ENCODE measurements at places on chromosomes 5 and 9.

GRCh38 chr5:78677777-78678668 is 29.5 kb upstream of the LHFPL2 start:
- no peaks in the 10 kb centered on the region for H3K4me1 ChIP-seq
- no peak overlapping the region for H3K27ac ChIP-seq
- no peaks in the 10 kb centered on the region for H3K27me3 ChIP-seq
- H3K4me3 ChIP-seq, result no peak overlapping the region
- no peak for DNase-seq

- H3K4me1 ChIP-seq, result peaks cover 5% of the 10 kb centered on the region
- H3K36me3 ChIP-seq, result no peaks in the 10 kb centered on the region
- no peak overlapping the region for H3K27ac ChIP-seq
- H3K27me3 ChIP-seq, result no peaks in the 10 kb centered on the region
- no peak for DNase-seq
Measured at GRCh38 chr5:56607551-56607950, 207.8 kb upstream of the MAP3K1 start.

DNA sequence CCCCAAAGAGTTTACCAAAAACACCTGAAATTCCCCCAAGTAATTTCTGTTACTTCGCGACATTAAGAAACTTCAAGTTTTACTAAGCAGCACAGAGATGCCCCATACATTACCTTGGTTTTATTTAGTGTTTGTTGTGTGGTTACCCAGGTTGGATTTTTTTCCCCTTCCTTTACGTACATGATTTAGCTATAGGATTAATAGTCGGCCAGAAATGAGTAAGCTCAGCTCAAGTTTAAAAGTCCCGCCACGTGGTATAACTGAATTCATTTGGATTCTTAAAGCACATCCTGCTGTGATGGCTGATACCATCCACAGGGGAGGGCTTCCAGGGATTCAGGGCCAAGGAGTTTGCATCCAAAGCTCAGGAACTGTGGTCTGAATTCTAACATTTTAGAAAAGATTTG is 75.9 kb downstream of the DAP start:
- H3K4me1 ChIP-seq, result no peaks in the 10 kb centered on the region
- DNase-seq, result no peak
- no peaks in the 10 kb centered on the region for H3K36me3 ChIP-seq
- H3K4me3 ChIP-seq, result no peak overlapping the region

GRCh38 chr5:77851176-77852067 is 75.3 kb upstream of the TBCA start:
- H3K36me3 ChIP-seq, result no peaks in the 10 kb centered on the region
- no peak for DNase-seq
- H3K4me3 ChIP-seq, result peak overlapping the region; percentile 49

DNA sequence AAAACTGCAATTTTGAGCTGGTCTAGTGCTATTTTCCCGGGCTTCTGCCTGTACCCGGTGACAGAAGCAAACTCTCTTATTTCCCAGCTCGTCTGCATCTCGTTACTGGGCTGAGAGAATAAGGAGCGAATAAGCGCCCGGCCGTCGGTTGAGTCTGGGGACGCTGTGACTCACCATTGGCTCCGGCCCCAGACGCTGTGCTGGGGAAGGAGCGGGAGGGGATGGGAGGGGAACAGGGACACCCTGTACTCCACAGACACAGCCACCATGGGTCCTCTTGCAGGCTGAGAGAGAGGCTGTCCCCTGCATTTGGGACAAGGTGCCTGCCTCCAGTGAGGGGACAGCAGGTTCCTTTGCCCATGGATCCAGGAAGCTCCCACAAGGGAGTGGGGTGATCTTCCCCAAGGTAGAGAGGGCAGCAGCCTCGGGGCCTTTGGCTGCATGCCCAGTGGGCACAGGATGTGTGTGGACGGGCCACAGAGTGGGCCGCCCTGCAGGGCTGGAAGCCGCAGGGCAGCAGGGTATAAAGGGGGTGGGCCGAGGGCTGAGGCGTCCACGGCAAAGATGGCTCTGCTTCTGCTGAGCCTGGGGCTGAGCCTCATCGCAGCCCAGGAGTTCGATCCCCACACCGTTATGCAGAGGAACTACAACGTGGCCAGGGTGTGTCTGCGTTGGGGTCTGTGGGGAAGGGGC is at the start of gene LCN9:
TSS of gene LCN9 (plus strand) at position 552 of the 693 bp plus-strand sequence. CDS start at position 565, 13 bp downstream.
- H3K36me3 ChIP-seq, result no peaks in the 10 kb centered on the region
- DNase-seq, result no peak
- no peak within 1 kb of the TSS for H3K27ac ChIP-seq
- H3K4me3 ChIP-seq, result no peak within 1 kb of the TSS
- H3K27me3 ChIP-seq, result peaks cover 89% of the 10 kb centered on the region

GRCh38 chr9:105341434-105342146 is 97.1 kb downstream of the SLC44A1 start:
- no peaks in the 10 kb centered on the region for H3K27me3 ChIP-seq
- peak overlapping the region; percentile 34 for H3K27ac ChIP-seq
- H3K36me3 ChIP-seq, result no peaks in the 10 kb centered on the region
- DNase-seq, result peak; percentile 75
- H3K4me1 ChIP-seq, result peaks cover 22% of the 10 kb centered on the region
- no peak overlapping the region for H3K4me3 ChIP-seq

- H3K36me3 ChIP-seq, result peaks cover 15% of the 10 kb centered on the region
- H3K27me3 ChIP-seq, result no peaks in the 10 kb centered on the region
- no peak overlapping the region for H3K27ac ChIP-seq
- peaks cover 38% of the 10 kb centered on the region for H3K4me1 ChIP-seq
Measured at GRCh38 chr9:127783111-127784008, 2.5 kb upstream of the CDK9 start.

GRCh38 chr9:36939655-36940499 is 94.2 kb downstream of the PAX5 start:
- no peaks in the 10 kb centered on the region for H3K36me3 ChIP-seq
- no peaks in the 10 kb centered on the region for H3K4me1 ChIP-seq
- H3K27me3 ChIP-seq, result no peaks in the 10 kb centered on the region

DNA sequence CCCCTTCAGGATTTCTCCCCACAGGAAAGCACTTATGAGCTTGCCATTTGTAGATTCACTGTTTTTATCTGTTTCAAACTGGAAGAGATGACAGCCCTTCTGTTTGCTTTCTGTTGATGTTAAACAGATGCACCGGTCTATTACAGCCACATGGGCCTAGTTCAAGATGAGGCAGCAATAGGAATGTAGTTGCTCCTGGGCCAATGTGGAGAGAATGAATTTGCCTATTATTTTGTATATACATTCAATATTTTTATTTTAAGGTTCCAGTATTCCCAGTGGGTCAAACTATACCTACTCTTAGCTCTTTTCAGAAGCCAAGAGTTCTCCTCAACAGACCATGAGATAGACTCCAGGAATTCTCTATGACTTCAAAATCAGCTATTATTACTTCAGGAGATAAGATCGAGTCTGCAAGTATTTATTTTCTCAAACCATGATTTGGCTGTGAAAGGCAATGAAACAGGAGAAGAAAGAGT is 461.6 kb downstream of the RASEF start:
- H3K36me3 ChIP-seq, result no peaks in the 10 kb centered on the region
- H3K4me1 ChIP-seq, result no peaks in the 10 kb centered on the region
- H3K4me3 ChIP-seq, result no peak overlapping the region
- no peak overlapping the region for H3K27ac ChIP-seq

DNA sequence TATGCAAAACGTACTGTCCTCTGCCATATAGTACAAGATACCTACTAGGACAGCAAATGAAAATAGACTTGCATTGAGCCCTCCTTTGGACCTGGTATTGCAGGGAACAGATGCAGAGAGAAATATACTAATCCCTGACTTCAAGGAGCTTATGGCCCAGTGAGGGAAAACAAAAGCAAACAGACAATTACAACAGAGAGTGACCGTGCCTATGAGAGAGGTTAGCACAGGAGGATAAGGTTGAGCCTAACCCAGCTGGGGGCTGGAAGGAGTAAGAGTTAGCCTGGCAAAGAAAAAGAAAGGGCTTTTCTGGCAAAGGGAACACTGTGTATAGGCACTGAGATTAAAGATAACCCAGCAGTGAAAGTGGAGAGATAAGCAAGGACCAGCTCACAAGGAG is 5.5 kb downstream of the CDC26 start:
- H3K4me3 ChIP-seq, result no peak overlapping the region
- no peak for DNase-seq
- peaks cover 6% of the 10 kb centered on the region for H3K4me1 ChIP-seq
- no peaks in the 10 kb centered on the region for H3K27me3 ChIP-seq
- H3K27ac ChIP-seq, result no peak overlapping the region

GRCh38 chr5:1685066-1685465 is 114.6 kb downstream of the MRPL36 start:
- H3K27ac ChIP-seq, result no peak overlapping the region
- peak overlapping the region; percentile 6 for H3K4me3 ChIP-seq
- no peaks in the 10 kb centered on the region for H3K27me3 ChIP-seq
- DNase-seq, result peak; percentile 35

- no peak overlapping the region for H3K4me3 ChIP-seq
- H3K27ac ChIP-seq, result no peak overlapping the region
- no peak for DNase-seq
- H3K36me3 ChIP-seq, result no peaks in the 10 kb centered on the region
- no peaks in the 10 kb centered on the region for H3K27me3 ChIP-seq
- H3K4me1 ChIP-seq, result peaks cover 40% of the 10 kb centered on the region
Measured at GRCh38 chr5:37836235-37836591, 3.6 kb downstream of the GDNF start.

GRCh38 chr5:171272996-171273970 is 35.8 kb upstream of the TLX3 start:
- no peaks in the 10 kb centered on the region for H3K4me1 ChIP-seq
- DNase-seq, result peak; percentile 53
- H3K27ac ChIP-seq, result no peak overlapping the region
- H3K27me3 ChIP-seq, result no peaks in the 10 kb centered on the region
- H3K36me3 ChIP-seq, result no peaks in the 10 kb centered on the region
- H3K4me3 ChIP-seq, result no peak overlapping the region

DNA sequence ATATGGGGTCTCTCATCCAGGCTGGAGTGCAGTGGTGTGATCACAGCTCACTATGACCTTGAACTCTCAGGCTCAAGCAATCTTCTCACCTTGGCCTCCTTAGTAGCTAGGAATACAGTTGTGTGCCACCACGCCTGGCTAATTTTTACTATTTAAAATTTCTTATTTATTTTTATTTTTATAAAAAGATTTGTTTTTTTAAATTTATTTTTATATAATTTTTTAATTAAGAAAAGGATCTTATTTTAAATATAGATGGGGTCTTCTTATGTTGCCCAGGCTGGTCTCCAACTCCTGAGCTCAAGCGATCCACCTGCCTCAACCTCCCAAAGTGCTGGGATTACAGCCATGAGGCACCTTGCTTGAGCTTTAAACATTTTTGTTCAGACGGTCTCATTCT is 2.4 kb upstream of the ZCCHC7 start:
- no peak overlapping the region for H3K4me3 ChIP-seq
- H3K27me3 ChIP-seq, result no peaks in the 10 kb centered on the region
- H3K36me3 ChIP-seq, result no peaks in the 10 kb centered on the region
- peaks cover 10% of the 10 kb centered on the region for H3K4me1 ChIP-seq

- no peak for DNase-seq
- no peak overlapping the region for H3K4me3 ChIP-seq
- no peaks in the 10 kb centered on the region for H3K27me3 ChIP-seq
- no peaks in the 10 kb centered on the region for H3K4me1 ChIP-seq
Measured at GRCh38 chr5:134444941-134445471, 33.3 kb upstream of the CDKN2AIPNL start.

DNA sequence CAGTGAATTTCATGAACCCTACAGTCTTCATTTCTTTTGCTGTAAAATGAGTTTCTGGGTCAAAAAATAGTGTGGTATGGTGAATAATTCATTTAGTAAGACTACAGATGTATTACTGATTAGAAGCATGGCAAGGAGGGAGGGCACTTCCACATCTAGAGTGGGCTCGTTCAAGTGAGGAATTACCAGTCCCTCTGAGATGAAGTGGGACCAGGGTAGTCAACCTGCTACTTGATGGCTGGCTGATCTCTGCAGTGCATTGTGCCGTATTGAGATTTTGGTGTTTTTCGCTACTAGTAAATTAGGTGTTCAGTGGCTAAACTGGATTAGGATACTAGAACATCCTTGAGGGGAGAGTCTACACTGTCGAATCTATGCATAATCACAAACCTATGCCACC is 10.8 kb downstream of the CDC37L1 start:
- peaks cover 18% of the 10 kb centered on the region for H3K4me1 ChIP-seq
- peak overlapping the region; percentile 2 for H3K4me3 ChIP-seq
- peak overlapping the region; percentile 38 for H3K27ac ChIP-seq
- peaks cover under 1% of the 10 kb centered on the region for H3K36me3 ChIP-seq
- no peak for DNase-seq

- DNase-seq, result no peak
- no peak overlapping the region for H3K27ac ChIP-seq
- no peaks in the 10 kb centered on the region for H3K4me1 ChIP-seq
- no peaks in the 10 kb centered on the region for H3K27me3 ChIP-seq
Measured at GRCh38 chr5:5320062-5320805, 102.2 kb upstream of the ICE1 start.

DNA sequence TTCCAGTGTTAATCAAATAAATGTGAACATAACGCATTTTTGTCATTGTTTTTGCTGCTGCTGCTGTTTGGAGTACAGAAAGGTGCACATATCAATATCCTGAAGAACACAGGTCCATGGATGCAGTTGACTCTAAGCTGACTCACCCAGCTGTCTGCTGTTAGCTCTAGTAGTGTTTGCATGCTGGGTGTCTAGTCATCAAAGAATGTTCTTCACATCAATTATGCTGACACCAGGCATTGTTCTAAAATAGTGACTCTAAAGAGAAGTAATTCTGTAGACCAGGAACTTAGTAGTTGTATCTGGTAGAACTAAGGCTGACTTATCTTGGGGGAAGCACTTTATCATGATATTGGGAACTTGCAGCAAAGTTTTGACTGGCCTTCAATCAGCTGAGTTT is 55.7 kb upstream of the DPYSL3 start:
- no peaks in the 10 kb centered on the region for H3K4me1 ChIP-seq
- H3K36me3 ChIP-seq, result no peaks in the 10 kb centered on the region
- H3K27ac ChIP-seq, result no peak overlapping the region
- no peak for DNase-seq
- H3K4me3 ChIP-seq, result no peak overlapping the region

DNA sequence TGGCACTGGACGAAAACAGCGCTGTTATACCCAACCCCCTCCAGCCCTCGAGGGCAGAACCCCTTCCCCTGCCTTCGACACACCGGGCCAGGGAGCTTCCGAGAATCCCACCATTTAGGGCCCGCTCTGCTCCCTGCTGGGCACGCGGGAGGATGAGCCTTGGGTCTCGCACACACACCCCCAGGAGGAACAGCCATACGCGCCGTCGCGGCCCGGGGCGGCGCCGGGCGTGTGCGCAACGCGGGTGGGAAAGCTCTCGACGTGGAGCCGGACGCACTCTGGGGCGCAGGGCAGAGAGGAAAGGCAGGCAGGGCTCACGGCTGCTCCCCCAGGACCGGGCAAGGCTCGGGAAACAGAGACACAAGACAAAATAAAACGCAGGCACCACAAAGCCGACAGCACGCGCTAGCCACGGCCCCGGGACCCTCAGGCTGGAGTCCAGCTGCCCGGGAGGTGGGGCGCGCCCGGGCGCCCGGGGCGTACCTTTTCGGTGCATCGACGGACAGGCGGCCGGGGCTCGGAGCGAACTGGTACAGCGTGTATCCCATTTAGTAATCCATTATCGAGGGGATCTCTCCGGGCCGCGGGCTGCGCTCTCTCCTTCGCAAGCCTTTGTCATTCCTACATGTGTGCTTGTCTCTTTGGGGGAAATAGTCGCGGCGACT is 789 bp downstream of the SEMA6A start:
- H3K4me3 ChIP-seq, result peak overlapping the region; percentile 67
- H3K27me3 ChIP-seq, result peaks cover 17% of the 10 kb centered on the region
- no peak for DNase-seq

- peaks cover 15% of the 10 kb centered on the region for H3K4me1 ChIP-seq
- H3K4me3 ChIP-seq, result peak overlapping the region; percentile 51
- H3K36me3 ChIP-seq, result no peaks in the 10 kb centered on the region
- no peak overlapping the region for H3K27ac ChIP-seq
- no peak for DNase-seq
- H3K27me3 ChIP-seq, result peaks cover 46% of the 10 kb centered on the region
Measured at GRCh38 chr9:129611307-129611800, 9.5 kb downstream of the C9orf50 start.

Data from MM.1S (cell line).